ENCODE measurements at places on chromosomes 5 and 9.

DNA sequence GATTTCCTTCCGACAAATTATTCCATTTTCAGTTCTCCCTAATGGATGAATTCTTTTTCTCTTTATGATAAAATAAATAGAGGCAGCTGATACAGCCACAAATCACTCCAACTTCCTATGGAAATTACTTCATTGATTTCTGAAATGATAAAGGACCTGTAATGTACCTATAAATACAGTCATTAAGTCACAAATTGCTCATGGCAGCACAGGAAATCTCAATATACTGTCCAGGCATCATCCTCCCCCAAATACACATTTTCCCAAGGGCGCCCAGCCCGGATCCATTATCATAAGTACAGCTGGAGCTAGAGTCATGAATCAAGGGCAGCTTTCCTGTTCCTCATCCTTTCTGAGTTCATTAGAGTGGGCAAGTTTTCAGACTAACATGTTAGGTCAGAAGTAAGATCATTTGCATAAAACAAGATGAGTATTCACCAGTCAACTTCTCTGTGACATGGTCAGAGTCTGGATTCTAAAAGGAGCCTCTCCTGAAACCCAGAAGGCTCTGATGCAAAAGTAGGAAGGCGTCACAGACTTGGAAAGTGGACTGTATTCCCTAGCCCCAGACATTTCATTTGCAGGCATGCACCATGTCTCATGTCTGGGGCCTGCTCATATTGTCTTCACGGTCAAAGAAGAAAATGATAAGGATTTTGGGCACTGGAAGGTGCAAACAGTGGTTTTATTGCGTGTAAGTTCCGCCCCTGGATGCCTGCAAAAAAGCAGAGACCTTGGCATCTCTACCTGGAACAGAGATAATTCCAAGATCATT lies 383.2 kb downstream of the PLK2 start:
- no peak for DNase-seq

- DNase-seq, result no peak
These were observed 359.3 kb downstream of the TMEM161B start for GRCh38 chr5:87909382-87909781.

DNA sequence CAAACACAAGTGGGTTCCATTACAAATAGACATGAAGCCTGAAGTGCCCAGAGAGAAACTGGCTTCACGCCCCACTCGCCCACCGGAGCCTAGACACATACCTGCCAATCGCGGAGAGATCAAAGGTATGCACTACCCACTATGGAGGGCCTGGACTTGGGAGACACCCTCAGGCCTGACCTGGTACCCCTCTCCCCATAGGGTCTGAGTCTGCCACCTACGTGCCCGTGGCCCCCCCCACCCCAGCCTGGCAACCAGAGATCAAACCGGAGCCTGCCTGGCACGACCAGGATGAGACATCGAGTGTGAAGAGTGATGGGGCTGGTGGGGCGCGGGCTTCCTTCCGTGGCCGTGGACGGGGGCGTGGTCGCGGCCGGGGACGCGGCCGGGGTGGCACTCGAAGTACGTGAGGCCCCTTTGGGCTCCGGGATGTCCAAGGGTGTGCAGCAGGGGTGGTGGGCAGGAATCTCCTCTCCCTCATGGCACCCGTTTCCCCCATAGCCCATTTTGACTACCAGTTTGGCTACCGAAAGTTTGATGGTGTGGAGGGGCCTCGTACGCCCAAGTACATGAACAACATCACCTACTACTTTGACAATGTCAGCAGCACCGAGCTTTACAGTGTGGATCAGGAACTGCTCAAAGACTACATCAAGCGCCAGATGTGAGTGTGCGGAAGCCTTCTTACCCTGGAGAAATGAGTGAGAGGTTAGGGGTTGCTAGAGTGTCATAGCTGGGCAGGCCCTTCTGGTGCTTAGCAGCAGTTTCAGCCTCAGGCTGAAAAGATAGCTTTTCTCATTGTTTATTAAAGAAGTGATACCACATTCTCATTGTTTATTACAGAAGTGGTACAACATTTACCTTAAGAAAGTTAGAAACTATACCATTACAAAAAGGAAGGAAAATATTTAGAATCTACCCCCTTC lies 38.7 kb downstream of the LARP1 start:
- no peak for DNase-seq

DNA sequence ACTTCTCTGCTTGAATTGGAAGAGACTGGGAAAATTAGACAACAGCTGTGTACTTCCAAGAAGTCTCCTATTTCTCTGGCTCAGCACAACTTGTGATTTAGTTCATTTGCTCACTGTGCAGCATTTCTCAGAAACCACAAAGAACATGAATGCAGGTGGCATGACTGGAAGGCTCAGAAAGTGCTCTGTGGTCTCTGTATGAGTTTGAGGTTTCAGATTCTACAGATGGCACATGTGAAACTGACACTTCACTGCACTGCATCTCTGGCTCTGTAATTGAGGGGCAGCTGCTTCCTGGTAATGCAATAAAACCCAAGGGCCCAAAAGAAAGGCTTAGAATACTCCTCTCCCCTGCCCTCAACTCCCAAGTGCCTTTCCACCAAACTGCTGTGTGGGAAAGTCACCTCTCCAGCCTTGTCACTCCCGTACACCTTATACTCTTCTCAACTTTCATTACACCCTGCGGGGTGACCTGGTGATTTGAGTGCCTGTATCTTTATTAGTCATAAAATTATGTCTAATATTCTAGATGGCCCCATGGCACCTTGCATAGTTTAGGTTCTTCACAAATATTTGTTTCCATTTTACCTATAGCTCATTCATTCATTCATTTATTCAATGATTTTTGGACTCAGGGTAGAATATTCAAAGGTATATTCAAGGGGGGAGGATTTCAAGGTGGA lies 82.5 kb downstream of the ESM1 start:
- DNase-seq, result no peak

DNA sequence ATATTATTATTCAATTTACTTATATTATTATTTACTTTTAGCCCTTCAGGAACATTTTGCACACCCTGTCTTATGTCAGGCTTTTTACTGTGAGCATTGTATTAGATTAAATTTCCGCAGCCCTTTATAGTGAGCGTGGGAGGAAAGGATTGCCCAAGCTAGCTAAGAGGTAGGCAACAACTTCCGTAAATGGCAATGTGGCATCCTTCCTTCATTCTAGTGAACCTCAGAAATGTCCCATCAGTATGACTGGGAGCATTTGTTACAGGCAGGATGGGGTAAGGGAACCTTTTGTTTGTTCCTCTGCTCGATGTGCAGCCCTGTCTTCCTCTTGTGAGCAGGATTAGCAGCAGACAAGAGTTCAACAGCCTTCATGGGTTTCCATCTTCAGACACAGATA lies 6.2 kb upstream of the CD180 start:
- DNase-seq, result no peak

DNA sequence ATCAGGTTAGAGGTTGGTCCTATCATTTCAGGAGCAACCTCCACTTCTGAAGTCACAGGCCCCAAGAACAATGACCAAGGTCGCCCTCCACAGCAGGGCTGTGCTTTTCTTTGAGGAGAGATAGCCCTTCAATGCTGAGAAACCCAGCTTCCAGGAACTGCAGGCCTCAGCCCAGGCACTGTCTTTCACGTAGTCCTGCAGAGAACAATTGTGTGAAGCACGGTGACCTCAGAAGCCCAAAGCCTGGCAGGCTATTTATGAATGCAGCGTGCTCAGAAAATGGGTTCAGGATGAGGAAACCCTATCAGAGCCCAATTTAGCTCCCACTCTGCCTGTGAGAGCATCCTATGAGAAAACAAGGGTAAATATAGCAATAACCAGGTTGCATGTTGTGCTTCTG lies 388.3 kb downstream of the PLK2 start:
- DNase-seq, result peak; percentile 42

GRCh38 chr5:32055891-32056866 lies 117.9 kb downstream of the GOLPH3 start:
- DNase-seq, result no peak

DNA sequence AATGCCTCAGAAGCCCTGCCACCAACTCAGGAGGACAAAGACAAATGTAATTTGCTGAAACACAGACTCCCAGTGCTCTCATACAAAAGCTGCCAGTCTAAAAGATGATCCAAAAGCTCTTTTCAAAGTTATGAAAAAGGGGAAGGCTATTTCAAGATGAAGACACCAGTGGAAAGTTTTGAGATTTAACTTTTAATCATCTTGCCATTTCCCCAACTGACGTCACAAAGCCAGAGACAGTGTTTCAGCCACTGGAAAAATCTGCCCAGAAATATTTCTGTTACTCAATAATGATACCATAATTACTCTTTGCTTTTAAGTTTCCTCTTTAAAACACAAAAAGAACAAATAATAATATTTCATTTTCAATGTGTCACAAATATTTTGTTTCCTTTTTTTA lies 20.9 kb downstream of the ENG start:
- DNase-seq, result no peak

GRCh38 chr9:95609426-95609825 lies 92.7 kb upstream of the PTCH1 start:
- no peak for DNase-seq

DNA sequence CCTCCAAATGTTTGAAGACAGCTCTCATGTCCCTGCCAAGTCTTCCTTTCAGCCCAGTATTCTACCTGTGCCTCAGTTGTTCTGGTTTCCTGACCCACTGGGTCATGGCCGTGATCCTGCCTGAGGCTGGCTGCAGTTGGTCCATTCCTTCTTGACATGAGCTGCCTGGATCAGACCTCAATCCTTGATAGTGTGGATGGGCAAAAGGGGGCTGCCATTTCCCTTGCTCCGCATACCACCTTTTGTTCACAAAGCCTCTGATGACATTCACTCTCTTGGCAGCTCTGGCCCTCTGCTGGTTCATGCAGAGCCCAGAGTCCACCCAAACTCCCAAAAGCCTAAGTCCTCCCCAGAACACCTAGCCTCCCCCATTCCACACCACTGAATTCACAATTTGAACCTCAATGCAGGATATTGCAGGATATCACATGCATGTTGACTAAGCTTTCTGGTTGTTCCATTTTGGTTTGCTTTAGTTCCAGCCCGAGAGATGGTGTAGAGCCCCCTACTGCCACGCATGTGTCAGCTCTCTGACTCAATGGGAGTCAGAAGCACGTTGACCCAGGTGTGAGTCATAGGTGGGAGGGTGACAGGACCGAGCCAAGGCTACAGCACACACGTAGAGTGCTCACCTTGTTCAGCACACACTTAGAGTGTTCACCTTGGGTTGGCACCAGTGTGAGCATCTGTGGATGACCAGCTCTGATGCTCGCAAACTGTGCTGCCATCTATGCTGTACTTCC lies 137.2 kb downstream of the MTX3 start:
- no peak for DNase-seq

- DNase-seq, result no peak
These were observed 29.9 kb downstream of the FYB1 start for GRCh38 chr5:39189292-39189955.

GRCh38 chr5:132953710-132954109 lies 9.7 kb downstream of the AFF4 start:
- no peak for DNase-seq

DNA sequence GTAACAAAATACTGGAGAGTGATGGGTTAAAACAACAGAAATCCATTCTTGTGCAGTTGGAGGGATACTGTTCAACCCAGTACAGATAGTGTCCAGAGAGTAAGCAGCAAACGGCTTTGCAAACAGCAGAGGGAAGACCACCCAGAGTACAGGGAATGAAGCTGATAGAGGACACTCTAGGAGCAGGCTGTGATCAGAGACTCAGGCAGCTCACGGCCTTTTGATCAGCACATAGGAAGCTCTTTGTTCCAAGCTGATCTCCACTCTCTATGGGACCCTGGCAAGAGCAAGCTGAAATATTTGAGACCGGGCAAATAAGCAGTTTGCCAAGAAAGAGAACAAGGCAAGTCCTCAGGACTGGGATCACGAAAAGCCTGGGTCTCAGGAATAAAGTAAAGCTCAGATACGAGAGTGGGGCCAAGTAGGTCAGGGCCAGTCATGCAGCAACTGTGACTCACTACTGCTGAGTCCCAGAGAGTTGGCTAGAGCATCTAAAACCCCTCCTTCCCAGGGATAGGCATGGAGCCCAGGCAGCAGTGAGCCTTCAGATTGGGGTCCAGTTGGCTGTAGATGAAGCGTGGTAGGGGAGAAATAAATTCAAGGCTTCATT lies 52.4 kb downstream of the MELK start:
- DNase-seq, result no peak

GRCh38 chr5:56026863-56027300 lies 32.1 kb upstream of the IL6ST start:
- DNase-seq, result no peak

DNA sequence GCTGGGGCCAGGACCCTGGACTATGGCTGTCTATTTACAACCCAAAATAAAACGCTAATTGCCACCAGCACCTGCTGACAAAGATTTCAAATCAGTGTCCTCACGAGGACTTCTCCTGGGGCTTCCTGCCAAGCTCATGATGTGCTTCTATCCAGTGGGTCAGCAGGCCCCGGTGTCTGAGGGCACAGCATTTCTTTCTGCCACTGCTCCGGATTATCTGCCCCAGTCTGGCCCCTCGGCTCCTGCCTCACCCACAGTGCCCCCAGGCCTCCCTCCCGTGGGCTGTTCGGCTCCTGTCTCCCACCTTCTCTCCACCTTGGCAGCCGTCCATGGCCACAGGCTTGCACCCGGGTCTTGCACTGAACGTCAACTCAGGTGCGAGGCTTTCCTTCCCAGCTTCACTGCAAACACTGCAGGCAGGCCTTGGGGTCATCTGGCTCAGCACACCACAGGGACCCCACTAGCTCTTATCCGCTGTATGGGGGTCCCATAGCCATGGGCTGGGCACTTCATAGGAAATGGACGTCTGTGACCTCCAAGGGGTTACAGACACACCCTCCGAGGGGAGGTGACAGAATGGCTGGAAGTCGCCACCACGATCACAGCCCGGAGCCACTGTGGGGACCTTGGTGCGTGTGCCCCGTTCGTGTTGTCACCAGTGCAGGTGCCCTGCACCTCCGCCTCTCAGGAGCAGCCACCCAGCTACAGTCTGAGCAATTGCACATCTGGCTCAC lies 43.8 kb upstream of the FCN1 start:
- DNase-seq, result no peak

GRCh38 chr5:16536246-16536645 lies 70.6 kb upstream of the ZNF622 start:
- DNase-seq, result no peak

DNA sequence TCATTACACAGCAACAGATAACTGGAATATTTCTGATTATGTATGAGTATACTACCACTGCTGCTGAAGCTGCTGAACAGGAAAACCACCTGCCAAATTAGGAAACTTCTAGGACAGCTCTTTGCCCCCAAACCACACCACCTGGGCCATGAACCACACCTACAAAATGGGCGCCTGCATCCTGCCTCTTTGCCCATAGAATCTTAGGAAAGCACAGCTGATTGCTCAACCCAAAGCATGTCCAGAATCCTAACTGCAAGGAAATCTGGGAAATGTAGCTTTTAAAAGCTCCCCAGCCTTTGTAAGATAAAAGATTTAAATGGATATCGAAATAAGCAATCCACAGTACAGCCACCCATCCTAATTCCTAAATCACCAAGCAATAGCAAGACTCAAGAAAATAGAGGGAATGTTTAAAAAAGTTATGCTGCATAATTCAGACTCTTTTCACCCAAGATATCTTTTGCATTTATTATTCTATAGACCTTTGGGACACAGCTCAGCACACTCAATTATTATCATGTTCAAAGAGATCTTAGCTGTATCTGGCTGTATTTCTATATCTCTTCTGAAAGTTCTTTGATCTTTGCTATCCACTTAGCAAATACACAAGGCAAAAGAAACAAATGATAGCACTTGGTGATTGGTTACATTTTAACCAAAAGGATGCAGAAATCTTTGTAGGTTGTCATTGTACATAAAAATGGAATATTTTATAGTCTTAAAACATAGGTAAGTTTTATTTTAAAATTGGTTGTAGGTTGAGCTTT lies 6.8 kb upstream of the C9orf152 start:
- no peak for DNase-seq

All from endothelial cell (in vitro differentiated cells).